ENCODE measurements at places on chromosomes 13 and 19. TPM values are rescaled to one million over a fixed set of nuclear protein-coding genes. Genes with fewer than 3 reads are reported as not detected.

DNA sequence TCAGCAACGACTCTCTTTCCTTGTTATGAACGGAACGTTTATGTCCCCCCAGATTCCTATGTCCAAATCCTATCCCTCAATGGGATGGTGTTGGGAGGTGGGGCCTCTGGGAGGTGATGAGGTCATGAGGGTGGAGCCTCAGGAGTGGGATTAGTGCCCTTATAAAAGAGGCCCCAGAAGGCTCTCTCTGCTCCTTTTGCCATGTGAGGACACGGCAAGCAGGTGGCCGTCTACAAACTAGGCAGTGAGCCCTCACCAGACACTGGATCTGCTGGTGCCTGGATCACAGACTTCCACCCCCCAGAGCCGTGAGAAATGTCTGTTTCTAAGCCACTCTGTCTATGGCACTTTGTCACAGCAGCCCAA lies 53.2 kb downstream of the EPS15L1 start:
- H3K36me3 ChIP-seq = no peaks in the 10 kb centered on the region
- no peak overlapping the region for H3K4me3 ChIP-seq
- H3K27me3 ChIP-seq = no peaks in the 10 kb centered on the region
- no peak overlapping the region for H3K27ac ChIP-seq
- no peaks in the 10 kb centered on the region for H3K4me1 ChIP-seq
- DNase-seq = no peak

Gene BIVM
- 5.0 TPM for total RNA-seq

DNA sequence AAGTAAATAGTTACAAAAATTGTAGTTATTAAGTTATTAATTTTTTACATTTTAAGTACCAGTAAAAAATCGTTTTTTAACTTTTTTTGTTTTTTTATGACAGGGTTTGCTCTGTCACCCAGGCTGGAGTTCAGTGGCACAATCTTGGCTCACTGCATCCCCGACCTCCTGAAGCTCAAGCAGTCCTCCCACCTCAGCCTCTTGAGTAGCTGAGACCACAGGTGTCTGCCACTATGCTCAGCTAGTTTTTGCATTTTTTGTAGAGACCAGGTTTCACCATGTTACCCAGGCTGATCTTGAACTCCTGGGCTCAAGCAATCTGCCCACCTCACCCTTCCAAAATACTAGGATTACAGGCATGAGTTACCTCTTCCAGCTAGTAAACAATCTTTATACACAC lies 477.9 kb upstream of the MIR17HG start:
- H3K4me3 ChIP-seq = no peak overlapping the region
- no peak for DNase-seq
- no peaks in the 10 kb centered on the region for H3K27me3 ChIP-seq
- no peaks in the 10 kb centered on the region for H3K36me3 ChIP-seq
- H3K27ac ChIP-seq = no peak overlapping the region

- no peaks in the 10 kb centered on the region for H3K36me3 ChIP-seq
- peak; percentile 89 for DNase-seq
- no peaks in the 10 kb centered on the region for H3K27me3 ChIP-seq
These were observed 310.9 kb downstream of the ZNF536 start for GRCh38 chr19:30682999-30683536.

GRCh38 chr13:46575301-46575771 lies 22.4 kb downstream of the LRCH1 start:
- no peak overlapping the region for H3K27ac ChIP-seq

- DNase-seq = no peak
- no peaks in the 10 kb centered on the region for H3K36me3 ChIP-seq
- H3K4me3 ChIP-seq = no peak overlapping the region
- H3K4me1 ChIP-seq = no peaks in the 10 kb centered on the region
These were observed 77.6 kb upstream of the STARD13 start for GRCh38 chr13:33362986-33363727.

Gene NCR1
- not detected for total RNA-seq

- H3K4me3 ChIP-seq = no peak overlapping the region
- H3K4me1 ChIP-seq = no peaks in the 10 kb centered on the region
- no peak overlapping the region for H3K27ac ChIP-seq
These were observed 23.0 kb upstream of the IRS2 start for GRCh38 chr13:109809216-109809932.

DNA sequence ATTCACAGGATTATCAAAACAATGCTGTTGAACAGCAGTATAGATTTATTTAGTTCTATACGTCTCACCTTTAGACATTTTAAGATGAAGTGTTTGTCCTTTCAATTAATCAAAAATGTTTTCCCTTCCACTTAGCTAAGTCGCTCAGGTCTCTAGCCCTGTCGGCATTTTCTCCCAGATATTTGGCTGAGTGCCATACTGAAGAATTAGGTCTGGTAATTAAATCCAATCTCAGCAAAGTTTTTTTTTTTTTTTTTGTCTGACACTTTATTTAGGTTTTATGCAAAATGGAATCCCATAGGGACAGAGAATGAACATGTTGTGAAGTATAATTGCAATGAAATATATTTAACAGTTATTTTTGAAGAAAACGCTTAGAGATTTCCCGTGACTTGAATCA lies 44.1 kb downstream of the RFC3 start:
- H3K4me3 ChIP-seq = no peak overlapping the region
- DNase-seq = no peak
- no peaks in the 10 kb centered on the region for H3K36me3 ChIP-seq
- H3K27ac ChIP-seq = no peak overlapping the region

Gene KPNA3
- total RNA-seq = 49.2 TPM

DNA sequence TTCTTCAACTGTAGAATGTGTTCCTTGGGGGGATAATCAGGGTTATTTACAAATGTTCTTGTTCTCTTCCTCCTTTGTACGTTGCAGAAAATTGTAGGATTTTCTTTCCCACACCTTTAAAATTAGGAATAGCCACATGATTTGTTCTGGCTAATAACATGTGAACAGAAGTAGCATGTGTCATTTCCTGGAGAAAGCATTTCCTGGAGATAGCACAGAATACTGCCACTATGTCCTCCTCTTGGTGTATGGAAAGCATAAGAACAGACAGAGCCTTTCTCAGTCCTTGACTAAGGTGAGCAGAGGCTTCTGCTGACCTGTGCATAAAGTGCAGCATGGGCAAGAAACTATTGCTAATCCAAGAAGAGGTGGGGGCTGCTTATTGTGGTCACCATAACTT lies 101.8 kb downstream of the FAM216B start:
- no peak overlapping the region for H3K27ac ChIP-seq
- no peaks in the 10 kb centered on the region for H3K36me3 ChIP-seq
- H3K4me3 ChIP-seq = no peak overlapping the region
- H3K4me1 ChIP-seq = no peaks in the 10 kb centered on the region

DNA sequence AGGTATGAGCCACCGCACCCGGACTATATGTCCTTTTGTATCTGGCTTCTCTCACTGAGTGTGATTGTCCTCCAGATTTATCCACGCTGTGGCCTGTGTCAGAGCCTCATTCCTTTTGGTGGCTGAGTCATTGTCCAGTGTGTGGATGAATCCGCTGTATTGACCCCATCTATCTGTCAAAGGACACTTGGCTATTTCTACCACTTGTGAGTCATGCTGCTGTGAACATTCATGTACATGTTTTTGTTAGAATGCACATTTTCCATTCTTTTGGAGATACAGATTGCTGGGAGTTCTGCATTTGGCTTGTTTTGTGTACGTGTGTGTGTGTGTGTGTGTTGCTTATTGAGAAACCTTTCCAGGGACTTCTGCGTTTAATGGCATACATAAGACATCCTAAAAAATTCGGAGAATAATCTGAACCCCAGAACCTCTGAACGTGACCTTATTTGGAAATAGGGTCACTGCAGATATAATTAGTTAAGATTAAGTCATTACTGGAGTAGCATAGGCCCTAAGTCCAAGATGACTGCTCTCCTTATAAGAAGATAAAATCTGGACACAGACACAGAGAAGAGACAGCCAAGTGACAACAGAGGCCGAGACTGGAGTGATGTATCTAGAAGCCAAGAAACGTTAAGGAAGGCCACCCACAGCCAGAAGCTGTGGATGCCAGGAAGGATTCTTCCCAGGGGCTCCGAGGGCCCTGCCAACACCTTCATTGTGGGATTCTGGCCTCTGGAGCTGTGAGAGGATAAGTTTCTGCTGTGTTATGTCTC lies 4.9 kb upstream of the GIPC3 start:
- H3K27me3 ChIP-seq = peaks cover 3% of the 10 kb centered on the region
- H3K4me3 ChIP-seq = no peak overlapping the region
- peaks cover 6% of the 10 kb centered on the region for H3K4me1 ChIP-seq
- no peak for DNase-seq
- peak overlapping the region; percentile 9 for H3K27ac ChIP-seq
- no peaks in the 10 kb centered on the region for H3K36me3 ChIP-seq

Gene TRAPPC6A
- total RNA-seq = 25.9 TPM

- no peak for DNase-seq
- peaks cover 4% of the 10 kb centered on the region for H3K4me1 ChIP-seq
- no peak overlapping the region for H3K4me3 ChIP-seq
- no peaks in the 10 kb centered on the region for H3K36me3 ChIP-seq
These were observed 11.1 kb upstream of the BCL3 start for GRCh38 chr19:44737238-44738071.

- no peaks in the 10 kb centered on the region for H3K27me3 ChIP-seq
- H3K27ac ChIP-seq = no peak overlapping the region
- H3K4me3 ChIP-seq = no peak overlapping the region
- DNase-seq = no peak
- no peaks in the 10 kb centered on the region for H3K36me3 ChIP-seq
These were observed 473 bp downstream of the TMIGD2 start for GRCh38 chr19:4301590-4302242.

GRCh38 chr13:69857183-69857821 lies 250.3 kb upstream of the ATXN8OS start:
- no peaks in the 10 kb centered on the region for H3K27me3 ChIP-seq
- no peak for DNase-seq
- H3K27ac ChIP-seq = no peak overlapping the region
- no peaks in the 10 kb centered on the region for H3K4me1 ChIP-seq

DNA sequence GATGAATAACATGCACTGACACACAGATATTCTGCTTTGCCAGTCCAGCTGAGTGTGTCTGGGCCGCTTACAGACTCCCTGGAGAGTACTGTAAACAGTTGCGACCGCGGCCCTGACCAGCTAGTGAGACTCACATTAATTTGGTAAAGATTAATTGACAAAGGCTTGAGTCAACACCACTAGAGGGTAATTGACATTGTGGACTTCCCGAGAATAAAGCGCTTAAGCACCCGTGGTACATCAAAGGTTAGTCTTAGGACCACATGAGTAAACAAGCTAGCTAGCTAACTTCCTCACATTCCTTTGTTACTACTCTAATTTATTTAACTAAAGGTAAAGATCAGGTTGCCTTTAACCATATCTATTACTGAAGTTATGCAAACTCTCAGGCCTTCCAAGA lies 624.4 kb upstream of the ARGLU1 start:
- H3K36me3 ChIP-seq = no peaks in the 10 kb centered on the region
- H3K27me3 ChIP-seq = no peaks in the 10 kb centered on the region
- no peaks in the 10 kb centered on the region for H3K4me1 ChIP-seq
- H3K27ac ChIP-seq = no peak overlapping the region

Gene CASP14
- not detected for total RNA-seq

Gene CCDC8
- total RNA-seq = 42.6 TPM

DNA sequence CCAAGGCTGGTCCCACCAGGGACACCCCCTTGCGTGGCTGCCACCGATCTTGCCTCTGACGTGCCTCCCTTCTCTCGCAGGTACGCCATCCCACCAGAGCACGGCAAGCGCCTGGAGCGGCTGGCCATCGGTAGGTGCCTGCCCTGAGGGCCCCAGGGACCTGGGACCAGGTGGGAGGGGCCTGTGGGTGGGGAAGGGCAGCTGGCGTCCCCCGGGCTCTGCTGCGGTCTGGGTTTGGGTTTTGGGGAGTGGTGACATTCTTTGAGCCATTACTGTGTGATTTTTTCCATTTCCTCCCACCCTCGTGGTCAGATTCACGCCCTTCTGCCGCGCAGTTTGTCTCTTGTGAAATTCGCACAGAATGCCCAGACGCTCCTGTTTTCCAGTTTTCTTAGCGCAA lies 102.0 kb downstream of the KDM4B start:
- no peak for DNase-seq
- no peak overlapping the region for H3K27ac ChIP-seq
- no peaks in the 10 kb centered on the region for H3K36me3 ChIP-seq
- no peaks in the 10 kb centered on the region for H3K4me1 ChIP-seq

DNA sequence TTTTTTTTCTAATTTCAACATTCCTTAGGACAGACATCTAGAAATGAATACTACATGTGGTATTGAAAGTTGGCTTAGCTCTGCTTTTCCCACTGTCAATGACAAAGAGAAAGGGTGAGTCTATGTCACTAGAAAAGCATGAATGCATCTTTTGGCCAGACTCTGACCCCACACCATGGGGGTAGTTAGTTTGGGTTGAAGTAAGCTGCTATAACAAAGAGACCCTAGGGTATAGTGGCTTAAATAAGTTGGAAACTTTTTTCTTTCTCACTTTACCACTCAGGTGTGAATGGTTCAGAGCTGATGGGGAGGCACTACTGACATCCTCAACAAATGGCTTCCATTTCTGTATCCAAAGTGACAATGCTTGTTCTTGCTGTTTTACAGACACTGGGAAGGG lies 161.5 kb downstream of the DLEU7 start:
- H3K27me3 ChIP-seq = no peaks in the 10 kb centered on the region
- no peak for DNase-seq
- no peak overlapping the region for H3K4me3 ChIP-seq
- no peaks in the 10 kb centered on the region for H3K4me1 ChIP-seq
- no peaks in the 10 kb centered on the region for H3K36me3 ChIP-seq

GRCh38 chr13:109233293-109233692 lies 553.1 kb downstream of the IRS2 start:
- H3K27ac ChIP-seq = no peak overlapping the region
- DNase-seq = no peak
- no peaks in the 10 kb centered on the region for H3K36me3 ChIP-seq
- H3K4me1 ChIP-seq = no peaks in the 10 kb centered on the region

DNA sequence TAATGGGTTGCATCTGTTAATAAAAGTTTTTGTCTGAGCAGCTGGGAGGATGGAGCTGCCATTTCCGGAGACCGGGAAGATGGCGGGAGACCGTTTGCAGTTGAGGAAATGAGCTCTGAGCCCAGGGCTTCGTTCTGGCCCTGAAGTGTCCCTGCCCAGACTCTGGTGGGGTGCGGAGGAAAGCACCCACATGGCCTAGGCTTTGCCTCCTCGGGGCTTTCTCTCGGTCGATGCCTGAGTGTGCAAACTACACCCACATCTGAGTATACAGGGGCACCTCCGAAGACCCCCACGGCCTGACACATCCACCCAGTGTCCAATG lies 15.6 kb upstream of the NANOS3 start:
- no peaks in the 10 kb centered on the region for H3K36me3 ChIP-seq
- H3K27me3 ChIP-seq = no peaks in the 10 kb centered on the region
- DNase-seq = no peak
- H3K27ac ChIP-seq = peak overlapping the region; percentile 96
- peak overlapping the region; percentile 27 for H3K4me3 ChIP-seq
- H3K4me1 ChIP-seq = peaks cover 12% of the 10 kb centered on the region

Gene ERCC2
- 5.3 TPM for total RNA-seq

- no peak overlapping the region for H3K27ac ChIP-seq
- no peaks in the 10 kb centered on the region for H3K36me3 ChIP-seq
- no peaks in the 10 kb centered on the region for H3K4me1 ChIP-seq
- no peak for DNase-seq
- no peak overlapping the region for H3K4me3 ChIP-seq
- no peaks in the 10 kb centered on the region for H3K27me3 ChIP-seq
These were observed 36.0 kb upstream of the LAMP1 start for GRCh38 chr13:113260996-113261395.

Data from uterus (tissue), 4 donors.